T-cell (primary cell): ENCODE measurements at places on chromosomes 6 and 20.

GRCh38 chr20:44432618-44433577, 42.8 kb upstream of the TTPAL start:
- DNase-seq: no peak

GRCh38 chr20:4563031-4563430, 158.7 kb upstream of the PRND start:
- no peak for DNase-seq

- DNase-seq: no peak
These were observed 3.1 kb upstream of the AKIRIN2 start for GRCh38 chr6:87705070-87705691.

- DNase-seq: no peak
These were observed 462.2 kb downstream of the EPM2A start for GRCh38 chr6:145273136-145273535.

GRCh38 chr20:60718743-60719480, 533.1 kb upstream of the CDH4 start:
- no peak for DNase-seq

GRCh38 chr6:128127650-128128049, 226.8 kb upstream of the THEMIS start:
- no peak for DNase-seq

- DNase-seq: no peak
These were observed 2.4 kb downstream of the SPDEF start for GRCh38 chr6:34553750-34554149.

DNA sequence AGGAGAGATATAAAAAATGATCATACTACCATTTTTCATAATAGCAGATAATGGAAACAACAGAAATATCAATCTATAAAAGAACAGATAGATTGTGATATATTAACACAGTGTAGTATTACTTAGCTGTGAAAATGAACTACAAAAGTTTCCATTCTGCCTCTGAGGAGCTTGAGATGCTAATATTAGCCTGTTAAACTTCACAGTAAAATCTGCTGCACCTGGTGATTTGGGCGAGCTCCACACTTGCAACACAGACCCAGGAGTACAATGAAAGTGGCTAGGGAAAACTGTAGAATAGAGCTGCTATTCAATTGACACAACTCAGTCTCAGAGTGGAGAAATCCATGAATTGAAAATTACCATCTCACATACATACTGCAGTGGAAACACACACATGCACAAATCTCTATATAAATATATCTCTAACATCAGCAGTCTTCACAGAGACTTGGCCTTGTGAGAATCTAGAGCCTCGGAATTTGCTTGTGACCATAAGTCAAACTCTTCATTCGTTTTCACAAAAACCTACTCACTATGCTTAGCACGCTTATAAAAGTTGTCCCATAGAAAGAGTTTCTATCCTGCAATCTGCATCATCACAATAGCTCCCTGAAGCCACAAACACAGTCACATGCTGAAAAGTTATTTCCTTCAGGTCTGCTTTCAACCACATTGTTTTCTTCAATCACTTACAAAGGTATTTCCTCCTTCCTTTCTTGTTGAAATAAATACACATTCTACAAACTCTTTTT, 133.0 kb downstream of the PAK5 start:
- no peak for DNase-seq

DNA sequence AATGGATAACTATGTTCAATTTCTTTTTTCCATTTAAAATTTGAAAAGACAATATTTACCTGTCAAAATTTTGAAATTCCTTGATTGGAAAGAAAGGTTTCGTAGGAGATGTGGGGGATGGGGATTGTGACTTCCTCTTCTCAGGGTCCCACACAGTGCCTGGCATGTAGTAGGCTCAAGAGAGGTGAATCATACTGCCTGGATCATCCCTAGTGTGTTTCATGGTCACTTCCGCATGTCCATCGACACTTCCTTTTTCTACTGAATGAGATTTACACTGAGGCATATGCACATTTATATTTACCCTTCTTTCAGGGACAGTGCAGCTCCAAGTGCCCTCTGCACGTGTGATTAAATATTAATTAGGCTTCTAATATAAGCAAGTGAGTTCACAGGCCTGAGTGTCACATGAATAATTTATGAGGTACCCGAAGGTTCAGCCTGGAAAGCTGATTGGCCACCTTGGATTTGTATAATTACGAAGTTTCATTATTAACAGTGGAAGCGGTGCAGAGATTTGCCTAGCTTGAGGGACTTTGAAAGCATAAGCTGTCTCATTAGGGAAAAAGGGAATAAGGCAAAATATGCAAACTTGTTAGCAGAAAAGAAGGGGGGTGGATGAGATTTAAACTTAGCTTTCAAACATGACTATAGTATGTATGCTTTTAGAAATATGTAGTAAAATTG, 177.5 kb upstream of the MMS22L start:
- no peak for DNase-seq

DNA sequence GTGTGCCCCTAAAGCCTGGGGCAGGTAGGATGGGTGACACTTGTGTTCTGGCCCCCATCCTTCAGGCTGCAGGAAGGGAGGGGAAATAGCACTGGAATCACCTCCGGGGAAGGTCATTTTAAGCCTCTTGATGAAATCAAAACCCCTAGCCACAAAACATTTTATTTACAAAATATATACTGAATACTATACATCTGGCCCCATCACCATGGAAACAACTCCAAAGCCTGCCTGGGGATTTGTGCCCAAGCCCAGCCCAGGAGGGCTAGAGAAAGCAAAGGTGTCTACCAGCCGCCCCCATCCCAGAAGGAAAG, 2.6 kb downstream of the SMIM29 start:
- DNase-seq: no peak

GRCh38 chr20:33933469-33933909, 60.2 kb upstream of the RALY start:
- no peak for DNase-seq

DNA sequence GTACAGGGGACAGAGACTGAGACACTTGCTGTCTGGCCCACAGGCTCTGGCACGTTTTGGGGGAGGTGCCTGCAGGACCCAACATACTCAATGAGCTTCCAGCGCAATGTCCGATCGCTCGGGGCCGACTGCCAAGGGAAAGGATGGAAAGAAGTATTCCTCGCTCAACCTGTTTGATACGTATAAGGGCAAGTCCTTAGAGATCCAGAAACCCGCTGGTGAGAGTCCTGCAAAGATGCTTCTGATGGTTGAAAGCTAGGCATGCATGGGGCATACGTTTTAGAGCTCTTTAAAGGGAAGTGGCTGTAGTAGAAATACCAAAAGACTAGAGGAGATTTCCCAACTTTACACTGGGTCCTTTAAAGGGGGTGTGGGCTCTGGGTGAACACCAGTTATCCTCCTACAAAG, 2.2 kb downstream of the PRRC2A start:
- no peak for DNase-seq

DNA sequence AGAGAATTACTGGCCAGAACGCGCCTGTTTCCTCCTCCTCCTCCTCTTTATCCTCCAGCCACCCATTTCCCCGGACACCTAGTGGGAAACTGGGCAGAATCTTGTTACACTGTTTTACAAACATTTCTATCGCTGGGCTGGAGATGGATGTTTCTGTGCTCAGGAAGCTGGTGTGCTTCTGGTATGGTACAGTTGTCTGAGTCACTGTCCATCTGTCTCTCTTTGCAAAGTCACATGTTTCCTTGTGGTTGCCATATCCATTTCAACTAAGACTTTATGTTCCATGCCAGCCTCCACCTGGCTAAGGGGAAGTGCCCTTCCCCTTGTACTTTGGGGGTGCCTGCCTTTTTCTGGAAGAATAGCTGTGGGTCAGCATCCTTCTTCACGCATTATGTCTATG, 52.9 kb upstream of the SLC22A16 start:
- no peak for DNase-seq

GRCh38 chr6:141946502-141946901, 186.2 kb upstream of the GJE1 start:
- DNase-seq: no peak

DNA sequence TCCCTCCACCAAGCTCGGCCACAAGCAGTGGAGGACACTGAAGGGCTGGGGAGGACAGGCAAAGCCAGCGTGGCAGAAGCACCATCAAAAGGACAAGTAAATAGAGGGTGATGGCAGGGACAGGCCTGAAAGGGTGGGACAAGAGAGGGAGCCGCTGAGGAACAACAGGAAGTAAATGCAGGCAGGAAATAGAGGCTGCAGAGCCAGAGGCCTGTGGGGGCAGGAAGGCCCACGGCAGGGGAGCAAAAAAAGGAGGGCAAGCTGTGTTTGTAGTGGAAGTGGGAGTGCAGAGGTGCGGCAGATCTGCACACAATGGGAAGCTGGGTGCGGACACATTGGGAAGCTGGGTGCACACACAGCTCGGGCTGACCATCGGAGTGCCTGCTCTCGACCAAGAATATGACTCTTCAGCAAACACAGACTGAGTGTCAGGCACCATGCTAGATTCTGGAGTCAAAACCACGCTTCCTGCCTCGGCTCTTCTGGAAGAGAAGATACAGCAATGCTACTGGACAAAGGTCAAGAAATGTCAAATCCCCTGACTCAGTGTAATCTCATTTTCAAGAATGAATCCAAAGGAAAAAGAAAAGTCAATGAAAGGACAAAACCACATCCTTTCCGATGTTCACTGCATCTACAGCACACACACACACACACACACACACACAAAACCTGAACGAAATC, 40.4 kb upstream of the RAB22A start:
- no peak for DNase-seq

GRCh38 chr20:5675103-5676091, 74.8 kb upstream of the SHLD1 start:
- DNase-seq: no peak

- no peak for DNase-seq
These were observed 2.0 kb downstream of the HLA-B start for GRCh38 chr6:31354864-31355582.

- no peak for DNase-seq
These were observed 16.0 kb downstream of the CD40 start for GRCh38 chr20:46133886-46134654.

DNA sequence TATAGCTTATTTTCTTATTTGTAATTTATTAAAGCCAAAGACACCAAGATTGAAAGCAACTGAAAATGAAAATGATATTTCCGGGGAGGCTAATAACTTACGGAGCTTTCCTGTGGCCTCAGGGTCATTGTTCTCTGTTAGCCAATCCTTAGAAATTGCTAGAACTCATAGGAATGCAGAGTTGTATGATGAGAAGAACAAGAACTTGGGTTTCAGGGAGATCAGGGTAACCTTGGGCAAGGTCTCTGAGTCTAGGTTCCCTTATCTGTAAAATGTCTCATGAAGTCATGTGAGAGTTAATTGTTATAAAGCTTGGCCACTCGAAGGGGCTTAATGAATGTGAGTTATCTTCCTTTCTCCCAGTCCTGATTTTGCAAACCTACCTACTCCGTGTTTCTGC, 20.1 kb upstream of the SERINC3 start:
- no peak for DNase-seq

DNA sequence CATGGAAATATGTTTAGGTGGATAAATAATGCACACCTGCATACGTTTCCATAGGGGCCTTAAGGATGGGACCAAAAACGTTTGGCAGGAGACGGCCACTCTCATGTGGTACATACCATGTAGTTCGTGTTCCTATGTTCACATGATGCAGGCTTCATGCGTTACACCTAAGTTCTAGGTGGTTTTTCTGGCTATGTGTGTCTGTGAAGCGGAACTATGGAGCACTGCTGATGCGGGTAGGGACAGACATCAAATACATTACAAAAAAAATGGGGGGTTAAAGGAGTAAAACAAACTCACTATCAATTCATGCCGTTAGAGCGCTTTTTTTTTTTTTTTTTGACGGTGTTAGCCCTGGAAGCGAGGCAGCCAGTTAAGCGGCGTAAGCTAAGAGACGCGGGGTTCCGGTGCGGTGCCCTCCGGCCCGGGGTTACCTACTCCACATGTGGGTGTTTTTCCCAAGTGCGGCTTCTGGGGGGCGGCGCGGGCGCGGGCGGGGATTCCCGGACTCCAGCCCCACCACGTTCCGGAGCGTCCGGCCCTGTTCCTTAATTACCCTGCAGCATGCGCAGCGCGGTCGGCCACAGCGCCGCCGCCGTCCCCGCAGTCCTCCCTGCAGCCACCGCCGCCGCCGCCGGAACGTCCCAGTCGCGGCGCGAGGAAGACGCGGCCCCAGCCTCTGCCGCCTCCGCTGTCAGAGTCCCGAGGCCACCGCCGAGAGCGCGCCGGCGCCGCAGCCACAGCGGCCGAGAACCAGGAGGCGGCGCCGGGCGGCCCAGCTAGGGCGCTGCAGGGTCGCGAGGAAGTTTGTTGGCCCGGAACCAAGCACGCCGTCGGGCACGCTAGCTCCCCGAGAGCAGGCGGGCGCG, 648 bp downstream of the COL19A1 start:
- DNase-seq: peak; percentile 73

GRCh38 chr20:60238992-60239660, 280.9 kb downstream of the CDH26 start:
- no peak for DNase-seq

DNA sequence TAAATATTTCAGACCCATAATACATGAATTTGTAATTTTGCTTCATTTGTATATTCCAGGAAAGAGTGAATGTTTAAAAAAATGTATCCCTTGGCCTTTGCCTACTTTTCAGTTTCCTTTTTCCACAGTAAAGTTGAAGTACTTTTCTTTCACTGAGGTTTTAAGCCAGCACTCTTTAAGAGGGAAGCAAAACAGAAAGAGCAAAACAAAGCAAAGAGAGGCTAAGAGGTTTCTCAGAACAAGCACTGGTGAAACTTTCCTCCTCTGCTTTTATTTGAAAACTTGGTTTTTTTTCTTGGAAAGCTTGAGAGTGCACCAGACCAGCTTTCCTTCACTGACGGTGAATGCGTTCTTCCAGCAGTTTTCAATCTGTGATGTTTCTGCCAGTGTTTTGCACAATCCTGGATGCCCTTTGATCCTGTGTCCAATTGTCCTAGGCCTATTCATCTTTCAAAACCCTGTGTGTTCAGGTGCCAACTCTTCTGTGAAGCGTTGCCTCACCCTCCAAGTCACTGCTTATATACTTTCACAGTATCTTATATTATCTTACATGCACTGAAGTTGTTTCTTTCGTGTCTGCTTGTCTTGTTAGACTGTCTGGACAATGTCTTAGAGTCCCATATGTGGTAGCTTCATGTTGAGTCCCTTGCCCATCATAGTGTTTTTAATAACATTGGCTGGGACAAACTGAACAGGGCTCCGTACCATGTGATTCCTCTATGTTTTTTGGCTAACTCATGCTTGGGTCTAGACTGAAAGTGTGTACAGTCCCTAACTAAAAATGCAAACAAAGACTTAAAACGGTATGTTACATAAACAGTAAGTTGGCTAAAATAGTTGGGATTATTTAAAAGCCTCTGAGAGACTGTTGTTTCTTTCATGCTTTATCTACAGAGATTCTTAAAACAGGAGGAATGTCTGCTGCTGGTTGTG, 1.9 kb downstream of the RNF217 start:
- no peak for DNase-seq

DNA sequence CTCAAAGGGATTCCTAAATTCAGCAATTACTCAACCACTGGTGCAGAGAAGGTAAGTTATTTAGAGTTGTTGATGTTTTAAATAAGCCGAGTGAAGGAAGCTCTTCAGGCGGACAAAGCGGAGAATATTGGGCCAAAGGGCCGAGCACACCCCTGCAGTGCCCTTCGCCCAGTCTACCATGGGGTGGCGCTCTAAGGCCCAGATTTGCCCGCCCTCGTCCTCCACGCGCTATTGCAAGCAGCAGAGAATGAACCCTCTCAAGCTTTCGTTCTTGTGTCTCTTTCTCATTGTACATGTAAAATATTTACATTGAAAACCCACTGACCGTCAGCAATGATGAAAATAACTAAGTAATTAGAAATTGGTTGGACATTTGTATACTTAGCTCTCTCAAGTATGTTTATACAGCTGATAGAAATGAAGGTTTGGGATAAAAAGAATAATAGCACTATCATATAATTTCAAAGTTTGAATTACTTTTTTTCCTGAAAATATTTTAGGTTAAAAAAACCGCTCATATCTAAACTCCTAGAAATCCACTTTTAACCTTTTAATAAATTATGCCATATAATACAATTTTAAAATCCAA, 195.0 kb upstream of the CEP162 start:
- DNase-seq: no peak
